ENCODE measurements at places on chromosomes 2 and 18.

GRCh38 chr18:8478166-8478967 lies 130.9 kb upstream of the RAB12 start:
- DNase-seq, result no peak

DNA sequence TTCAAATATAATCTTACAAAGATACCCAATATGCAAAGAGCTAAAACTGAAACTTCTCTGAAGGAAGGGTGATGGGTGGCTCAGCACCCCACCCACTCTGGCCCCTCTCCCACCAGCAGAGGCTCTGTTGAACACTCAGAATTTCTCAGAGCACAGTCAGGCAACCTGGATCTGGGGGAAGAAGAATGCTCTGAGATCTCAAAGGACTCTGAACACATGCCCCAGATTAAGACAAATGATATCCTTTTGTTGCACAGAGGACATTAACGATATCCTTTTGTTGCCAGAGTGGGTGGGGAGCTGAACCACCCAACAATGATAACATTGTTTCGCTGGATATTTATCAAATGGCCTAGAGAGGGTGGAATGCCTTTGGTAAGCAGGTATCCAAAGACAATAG lies 104.8 kb downstream of the LBH start:
- no peak for DNase-seq

DNA sequence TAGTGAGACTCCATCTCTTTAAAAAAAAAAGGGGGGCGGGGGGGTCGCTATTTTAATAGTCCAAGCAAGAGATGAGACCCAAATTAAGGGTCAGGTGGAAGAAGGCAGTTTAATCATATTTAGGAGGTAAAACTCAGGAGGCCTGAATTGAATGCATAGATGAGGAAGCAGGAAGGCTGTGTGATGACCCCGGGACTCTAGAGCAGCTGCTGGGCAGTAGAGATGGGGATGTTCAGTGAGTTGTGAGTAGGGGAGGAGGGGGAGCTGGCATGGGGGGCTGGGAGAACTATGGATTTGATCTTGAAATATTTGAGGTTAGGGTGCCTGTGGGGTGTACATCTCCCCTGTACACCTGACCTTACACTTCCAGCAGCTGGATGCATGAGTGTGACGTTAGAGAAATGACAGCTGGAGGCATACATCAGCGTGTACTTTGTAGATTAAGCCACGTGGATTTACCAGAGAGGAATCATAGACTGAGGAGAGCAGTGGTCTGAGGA lies 41.0 kb downstream of the GALM start:
- no peak for DNase-seq

GRCh38 chr2:48749291-48750127 lies 6.0 kb downstream of the LHCGR start:
- DNase-seq, result no peak

DNA sequence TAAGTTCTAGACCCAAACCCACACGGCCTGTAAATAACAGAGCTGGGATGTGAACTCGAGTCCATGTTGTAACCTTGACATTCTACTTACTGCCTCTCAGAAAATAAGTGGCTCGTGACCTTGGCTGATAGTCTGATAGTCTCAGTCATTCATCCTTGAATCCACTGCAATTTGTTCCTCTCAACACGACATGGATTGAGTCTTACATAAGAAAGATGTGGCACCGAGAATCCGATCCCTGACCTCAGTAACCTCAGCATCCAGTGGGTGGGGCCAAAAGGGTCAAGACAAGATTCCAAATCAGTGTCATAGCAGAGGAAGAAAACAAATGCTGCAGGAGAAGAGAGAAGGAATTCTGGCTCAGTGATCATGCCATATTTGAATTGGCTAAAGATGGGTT lies 97.6 kb downstream of the MAPRE2 start:
- no peak for DNase-seq

- DNase-seq, result no peak
Observed at GRCh38 chr2:179787601-179788000, 73.8 kb downstream of the ZNF385B start.

DNA sequence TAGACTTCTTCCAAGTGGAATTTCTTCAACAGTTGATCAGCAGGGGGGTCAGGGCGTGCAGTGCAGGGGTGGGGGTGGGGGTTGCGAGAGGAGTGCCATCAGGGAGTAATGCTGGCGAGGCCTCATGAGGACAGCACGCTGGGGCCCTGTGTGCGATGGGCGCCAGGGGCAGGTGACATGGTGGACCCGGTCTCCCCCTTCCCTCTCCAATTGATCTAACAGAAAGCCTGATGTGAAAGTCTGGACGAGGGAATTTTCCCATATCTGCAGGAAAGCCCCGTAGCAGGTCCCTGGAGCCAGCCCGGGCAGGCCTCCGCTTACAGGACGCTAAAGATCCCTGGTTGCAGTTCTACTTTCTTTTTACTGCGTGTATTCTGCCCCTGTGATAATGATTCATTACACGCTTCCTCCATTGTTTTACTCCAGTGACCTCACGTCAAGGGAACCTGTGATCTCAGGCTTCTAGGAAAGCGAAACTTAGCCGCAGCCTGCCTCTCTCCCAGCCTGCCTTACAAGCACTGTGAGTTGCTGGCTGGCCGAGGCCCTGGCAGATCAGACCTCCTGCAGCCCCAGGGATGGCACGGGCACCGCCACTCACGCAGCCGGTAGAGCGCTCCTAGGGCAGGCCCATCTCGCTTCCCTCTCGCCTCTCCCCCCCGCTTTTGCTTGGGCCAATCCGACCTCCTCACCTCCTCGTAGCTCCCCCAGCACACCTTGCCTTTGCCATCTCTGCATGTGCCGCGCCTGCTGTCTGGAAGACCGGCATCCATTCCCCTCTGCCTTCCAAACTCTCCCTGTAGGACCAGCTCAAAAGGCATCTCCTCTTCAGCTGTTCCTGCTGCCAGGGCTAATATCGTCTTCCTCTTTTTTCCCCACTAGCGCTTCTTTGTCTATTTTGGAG lies 19.2 kb downstream of the NEURL3 start:
- peak; percentile 56 for DNase-seq

DNA sequence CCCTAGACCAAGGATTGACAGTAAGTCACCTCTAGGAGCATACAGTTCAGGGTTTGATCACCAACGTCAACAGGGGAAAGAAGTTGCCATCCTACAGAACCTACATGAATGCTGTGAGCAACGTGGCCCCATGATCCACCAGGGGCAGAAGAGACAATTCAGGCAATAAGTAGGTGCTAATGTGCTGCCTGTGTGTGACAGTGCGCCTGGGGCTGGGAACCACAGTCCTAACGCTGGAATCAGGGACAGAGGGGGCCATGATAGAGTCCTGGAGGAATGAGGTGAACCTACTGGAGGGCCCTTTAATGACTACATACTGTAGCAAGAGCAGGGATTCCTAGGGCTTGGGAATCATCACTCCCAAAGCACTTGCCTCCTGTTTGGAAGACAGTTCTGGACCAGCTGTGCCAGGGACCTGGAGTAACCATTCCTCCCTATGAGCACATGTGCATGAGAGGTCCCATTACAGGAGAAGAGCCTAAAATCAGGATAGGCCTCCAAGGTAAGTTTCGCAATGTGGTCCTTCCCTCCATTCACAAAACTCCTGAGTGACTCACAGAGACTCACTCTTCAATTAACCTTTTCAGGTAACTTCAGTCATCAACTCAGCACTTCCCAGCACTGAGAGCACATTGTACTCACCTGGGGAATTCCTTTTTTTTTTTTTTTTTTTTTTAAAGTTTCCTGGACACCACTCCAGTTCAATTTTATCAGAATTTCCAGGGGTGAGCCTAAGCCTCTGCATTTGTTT lies 214.0 kb downstream of the TMEM163 start:
- no peak for DNase-seq

GRCh38 chr18:31302991-31303390 lies 15.0 kb upstream of the DSG1 start:
- DNase-seq, result no peak

- DNase-seq, result no peak
Observed at GRCh38 chr2:10732924-10733565, 11.6 kb downstream of the ATP6V1C2 start.

DNA sequence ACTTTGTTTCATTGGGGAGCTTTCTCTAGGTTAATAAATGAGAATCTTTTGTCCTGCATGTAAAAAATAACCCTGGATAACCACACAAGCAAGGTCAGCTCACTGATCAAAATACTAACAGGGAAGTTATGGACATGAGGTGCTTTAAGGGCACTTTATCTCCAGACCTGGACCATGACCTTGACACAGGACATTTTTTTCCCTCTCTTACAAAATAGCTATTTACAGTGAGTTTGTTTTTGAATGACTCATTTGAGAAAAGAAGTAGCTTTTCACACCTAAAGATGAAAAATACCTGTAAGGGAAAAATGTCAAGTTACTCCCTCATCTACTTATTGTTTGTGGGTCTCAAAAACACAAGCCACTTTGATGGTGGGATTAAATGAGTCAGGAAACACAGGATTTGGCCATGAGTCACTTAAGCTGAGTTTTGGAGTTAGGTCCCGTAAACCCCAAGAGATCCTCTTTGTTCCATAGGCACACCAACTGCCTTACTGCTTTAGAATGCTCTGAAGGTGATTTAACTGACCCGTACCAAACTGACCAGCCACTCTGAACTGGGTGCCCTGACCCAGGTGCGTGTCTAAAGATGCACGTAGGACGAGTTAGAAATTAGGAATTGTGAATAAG lies 479.3 kb upstream of the NXPH2 start:
- DNase-seq, result no peak

- DNase-seq, result peak; percentile 66
Observed at GRCh38 chr2:64327510-64328414, 126.2 kb upstream of the LGALSL start.

GRCh38 chr2:189328848-189329245 lies 112.4 kb upstream of the WDR75 start:
- no peak for DNase-seq

- no peak for DNase-seq
Observed at GRCh38 chr2:19759880-19760279, 141.9 kb downstream of the TTC32 start.

- no peak for DNase-seq
Observed at GRCh38 chr2:151886241-151886640, 58.0 kb upstream of the ARL5A start.

- DNase-seq, result no peak
Observed at GRCh38 chr18:45024357-45025088, 343.8 kb downstream of the SETBP1 start.

DNA sequence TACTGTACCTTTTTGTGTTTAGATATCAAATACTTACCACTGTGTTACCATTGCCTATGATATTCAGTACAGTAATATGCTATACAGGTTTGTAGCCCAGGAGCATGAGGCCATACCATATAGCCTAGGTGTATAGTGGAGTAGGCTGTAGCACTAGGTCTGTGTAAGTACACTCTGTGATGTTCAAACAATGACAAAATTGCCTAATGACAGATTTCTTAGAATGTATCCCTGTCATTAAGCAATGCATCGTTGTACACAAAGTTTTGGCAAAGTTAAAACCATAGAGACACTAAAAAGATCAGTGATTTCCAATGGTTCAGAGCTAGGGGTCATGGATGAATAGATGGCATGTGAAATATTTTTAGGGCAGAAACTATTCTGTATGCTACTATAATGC lies 415.5 kb downstream of the NCKAP5 start:
- no peak for DNase-seq

DNA sequence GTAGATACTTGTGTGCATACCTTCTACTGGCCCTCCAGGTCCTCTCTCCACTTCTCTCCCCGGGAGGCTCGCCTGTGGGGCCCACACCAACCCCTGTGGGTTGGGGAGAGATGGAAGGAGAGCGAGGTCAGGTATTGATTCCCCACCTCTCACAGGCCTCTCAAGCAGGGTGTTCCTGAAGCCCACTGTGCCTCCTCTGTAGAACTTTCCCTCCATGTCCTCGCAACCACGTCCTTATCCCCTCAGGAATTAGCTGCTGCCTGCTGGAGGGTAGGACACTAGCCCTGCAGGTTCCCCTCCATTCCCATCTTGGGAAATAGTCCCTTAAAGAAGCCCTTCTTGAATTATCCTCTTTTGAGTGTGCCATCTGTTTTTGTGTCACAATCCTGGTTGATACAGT lies 38.9 kb upstream of the KLF11 start:
- DNase-seq, result no peak

DNA sequence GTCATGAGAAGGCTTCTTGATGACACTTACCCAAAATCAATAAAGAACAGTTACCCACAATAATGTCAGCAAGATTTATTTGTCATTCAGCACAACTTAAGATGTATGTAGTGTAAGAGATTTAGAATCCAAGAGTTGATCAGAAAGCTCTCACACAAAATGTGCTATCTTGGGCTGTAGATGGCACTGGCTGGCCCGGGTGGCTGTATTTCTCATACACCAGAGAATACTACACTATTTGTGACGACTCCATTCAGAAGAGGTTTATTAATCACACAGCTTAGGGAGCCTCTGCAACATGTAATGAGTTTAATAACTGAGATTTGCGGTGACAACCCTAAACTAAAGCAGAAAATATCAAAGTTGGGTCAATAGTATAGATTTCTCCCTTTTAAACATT lies 530.4 kb upstream of the KLHL29 start:
- DNase-seq, result peak; percentile 40

GRCh38 chr18:56890632-56891031 lies 239.5 kb downstream of the WDR7 start:
- peak; percentile 28 for DNase-seq

GRCh38 chr18:74356959-74357358 lies 41.3 kb downstream of the C18orf63 start:
- DNase-seq, result no peak

DNA sequence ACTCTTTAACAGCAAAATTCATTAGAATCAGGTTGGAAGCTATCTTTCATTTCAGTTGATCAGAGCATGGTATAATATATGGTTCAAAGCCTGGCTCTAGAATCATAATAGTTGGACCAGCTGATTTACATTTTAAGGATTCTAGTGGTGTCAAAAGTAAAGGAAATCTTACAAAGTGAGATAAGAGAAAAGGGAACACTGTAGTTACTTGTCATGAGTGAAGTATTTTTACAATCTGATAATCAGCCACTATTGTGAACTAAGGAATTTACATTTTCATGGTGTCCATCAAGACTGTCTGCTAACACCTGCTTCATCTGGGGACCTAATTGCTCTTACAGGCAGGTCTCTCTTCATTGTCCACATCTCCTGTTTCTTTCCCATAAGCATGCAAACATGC lies 161.1 kb downstream of the SLC39A10 start:
- no peak for DNase-seq

GRCh38 chr18:45839414-45840395 lies 14.2 kb downstream of the SIGLEC15 start:
- no peak for DNase-seq

GRCh38 chr18:48914581-48915251 lies 36.0 kb downstream of the SMAD7 start:
- no peak for DNase-seq

DNA sequence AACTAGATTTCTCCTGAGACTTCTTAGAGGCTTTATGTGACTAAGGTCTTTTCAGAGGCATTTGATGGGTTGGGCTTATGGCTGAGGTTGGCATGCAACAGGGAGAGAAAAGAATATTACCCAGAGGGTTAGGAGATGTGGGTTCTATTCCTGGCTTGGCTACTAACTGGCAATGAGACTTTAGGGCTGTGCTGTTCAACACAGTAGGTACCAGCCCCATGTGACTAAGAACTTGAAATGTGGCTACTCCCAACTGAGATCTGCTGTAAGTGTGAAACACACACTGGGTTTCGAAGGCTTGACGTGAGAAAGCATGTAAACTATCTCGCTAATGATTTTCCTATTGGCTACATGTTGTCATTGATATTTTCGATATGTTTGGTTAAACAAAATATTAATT lies 324.9 kb upstream of the SLC14A2 start:
- no peak for DNase-seq
